Left renal pelvis (tissue), 4 donors: ENCODE measurements at places on chromosomes 3 and 15. TPM values are rescaled to one million over a fixed set of nuclear protein-coding genes. Genes with fewer than 3 reads are reported as not detected.

The ADAMTS9 gene
- 148 TPM for polyA plus RNA-seq

The ETV5 gene
- 30.4 TPM for polyA plus RNA-seq

The RPL14 gene
- polyA plus RNA-seq, result 1,729 TPM

The BLM gene
- 14.8 TPM for polyA plus RNA-seq

GRCh38 chr3:21269882-21270281 is 481.1 kb downstream of the ZNF385D start:
- no peak for DNase-seq

DNA sequence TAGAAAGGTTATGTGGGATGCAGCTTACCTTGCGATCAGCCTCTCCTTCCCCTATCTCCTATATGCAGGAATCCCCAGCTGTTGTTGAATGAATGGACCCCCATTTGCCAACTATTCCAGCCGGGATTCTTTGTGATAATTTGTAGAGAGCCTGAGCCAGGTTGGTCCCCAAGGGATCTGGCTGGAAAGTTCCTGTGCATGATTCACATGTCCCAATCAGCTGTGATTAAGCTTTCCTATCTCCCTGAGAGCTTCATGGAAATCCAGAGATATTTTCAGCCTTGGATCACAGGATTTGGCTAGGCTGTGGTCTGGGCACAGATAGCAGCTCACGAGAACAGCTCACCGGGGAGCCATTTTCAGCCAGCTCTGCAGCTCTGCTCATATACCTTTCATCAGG is 76.7 kb downstream of the ARNT2 start:
- DNase-seq, result no peak

GRCh38 chr15:35857567-35858226 is 311.7 kb upstream of the DPH6 start:
- no peak for DNase-seq

DNA sequence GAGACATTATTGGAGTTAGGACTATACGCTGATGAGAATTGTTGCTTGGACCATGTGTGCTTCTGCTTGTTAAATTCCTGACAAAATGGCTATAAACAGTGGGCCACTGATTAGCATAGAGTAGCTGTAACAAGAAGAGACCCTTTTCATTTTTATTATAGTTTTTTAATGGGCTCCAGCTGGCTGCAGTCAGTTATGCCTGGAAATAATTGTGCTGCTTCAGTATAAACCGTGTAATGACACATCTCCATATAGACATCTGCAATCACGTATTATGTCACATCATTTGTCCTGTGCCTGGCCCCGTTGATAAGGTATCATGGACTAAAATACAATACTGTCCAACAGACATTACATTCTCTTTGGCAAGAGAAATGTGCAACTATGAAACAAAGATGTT is 50.9 kb downstream of the ARPP21 start:
- DNase-seq, result no peak

DNA sequence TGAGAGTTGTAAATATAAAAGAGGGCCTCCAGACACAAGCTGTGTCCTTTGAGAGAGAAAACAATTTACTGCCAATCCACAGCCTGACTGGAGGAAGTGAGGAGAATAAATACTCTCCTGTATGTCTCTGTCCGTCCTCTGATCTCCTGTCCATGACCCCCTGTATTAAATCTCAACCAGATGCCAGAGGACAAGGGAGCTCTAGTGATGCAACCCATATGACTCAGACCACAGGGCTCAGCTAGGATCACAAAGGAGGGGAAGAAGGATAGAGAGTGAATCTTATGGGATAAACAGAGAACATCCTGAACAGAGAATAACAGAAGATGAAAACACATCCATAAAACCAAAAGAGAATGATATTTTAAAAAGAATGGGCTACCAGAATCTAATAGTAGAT is 482.6 kb downstream of the PLOD2 start:
- no peak for DNase-seq

GRCh38 chr3:142613491-142613890 is 17.3 kb downstream of the PLS1 start:
- no peak for DNase-seq
